RPMI7951 (cell line): ENCODE measurements at places on chromosomes 6 and 20. TPM values are rescaled to one million over a fixed set of nuclear protein-coding genes. Genes with fewer than 3 reads are reported as not detected.

- no peak for DNase-seq
Observed at GRCh38 chr6:42393339-42393738, 58.4 kb downstream of the TRERF1 start.

DNA sequence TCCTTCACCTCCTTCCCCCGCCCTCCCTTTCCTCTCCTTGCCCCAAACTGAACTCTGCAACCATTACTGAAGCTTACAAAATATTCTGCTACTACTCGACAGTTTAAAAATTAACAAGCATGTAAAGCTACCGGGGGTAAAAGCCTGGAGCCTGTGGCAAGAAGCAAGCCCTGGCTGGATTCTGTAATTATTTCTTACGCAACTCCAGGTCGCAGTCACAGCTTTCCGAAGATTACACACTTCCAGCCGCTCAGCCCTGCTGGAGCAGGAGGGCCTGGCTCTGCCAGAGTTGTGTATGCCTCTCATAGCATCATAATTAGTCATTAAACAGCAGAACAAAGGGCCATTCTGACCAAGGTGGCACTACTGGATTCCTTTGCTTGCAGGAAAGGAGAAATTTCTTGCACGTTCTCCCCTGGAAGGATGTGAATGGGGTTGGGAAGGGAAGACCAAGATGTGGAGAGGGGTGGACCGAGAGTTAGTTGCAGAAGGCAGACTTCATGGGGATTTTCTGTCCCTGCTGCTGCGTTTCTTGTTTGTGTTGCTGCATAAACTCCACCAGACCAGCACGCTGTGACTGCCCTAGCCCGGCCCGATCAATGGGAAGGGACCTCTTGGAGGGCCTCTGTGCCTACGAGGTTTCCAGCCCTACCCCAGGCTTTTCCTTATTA lies 23.6 kb downstream of the FOXQ1 start:
- DNase-seq: peak; percentile 93

The DYNLT2 gene
- total RNA-seq: 1.8 and 2.0 TPM in 2 replicates

The COL19A1 gene
- 0.12 and 0.59 TPM in 2 replicates for total RNA-seq

DNA sequence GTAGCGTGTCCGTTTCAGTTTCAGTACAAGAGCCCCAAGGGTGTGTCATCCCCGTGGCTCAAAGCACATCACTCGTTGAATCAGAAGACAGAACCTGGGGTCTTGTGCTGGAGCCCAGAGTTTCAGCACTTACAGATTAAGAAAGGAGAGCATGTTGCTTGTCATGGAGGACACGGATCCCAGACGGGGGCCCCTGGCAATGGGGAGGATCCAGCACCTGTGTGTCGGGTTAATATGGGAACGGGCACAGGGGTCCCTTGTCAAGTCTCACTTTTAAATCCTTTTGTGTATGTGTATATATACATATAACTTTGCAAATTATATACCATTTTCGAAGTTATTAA lies 23.4 kb downstream of the THBS2 start:
- no peak for DNase-seq

DNA sequence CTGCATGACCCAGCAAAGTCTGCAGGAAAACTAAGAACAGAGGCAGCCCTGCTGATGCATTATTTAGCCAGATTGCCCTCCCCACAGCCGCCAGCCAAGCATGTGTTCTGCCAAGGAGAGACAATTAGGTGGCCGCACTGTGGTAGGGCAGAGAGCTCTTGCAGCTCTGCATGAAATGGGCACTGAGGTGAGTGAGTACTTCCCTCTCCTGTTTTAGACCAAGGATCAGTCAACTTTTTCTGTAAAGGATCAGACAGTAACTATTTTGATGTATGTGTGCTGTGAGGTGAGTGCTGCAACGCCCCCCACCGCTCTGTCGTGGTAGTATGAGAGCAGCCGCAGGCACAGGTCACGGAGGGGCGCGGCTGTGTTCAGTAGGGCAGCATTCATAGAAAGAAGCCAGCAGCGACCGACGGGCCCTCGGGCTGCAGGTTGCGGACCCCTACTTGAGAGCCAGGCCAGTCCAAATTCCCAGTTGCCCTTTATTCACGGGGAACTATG lies 23.8 kb upstream of the FAM50B start:
- DNase-seq: peak; percentile 71

GRCh38 chr6:130138116-130138908 lies 84.4 kb downstream of the SAMD3 start:
- no peak for DNase-seq

DNA sequence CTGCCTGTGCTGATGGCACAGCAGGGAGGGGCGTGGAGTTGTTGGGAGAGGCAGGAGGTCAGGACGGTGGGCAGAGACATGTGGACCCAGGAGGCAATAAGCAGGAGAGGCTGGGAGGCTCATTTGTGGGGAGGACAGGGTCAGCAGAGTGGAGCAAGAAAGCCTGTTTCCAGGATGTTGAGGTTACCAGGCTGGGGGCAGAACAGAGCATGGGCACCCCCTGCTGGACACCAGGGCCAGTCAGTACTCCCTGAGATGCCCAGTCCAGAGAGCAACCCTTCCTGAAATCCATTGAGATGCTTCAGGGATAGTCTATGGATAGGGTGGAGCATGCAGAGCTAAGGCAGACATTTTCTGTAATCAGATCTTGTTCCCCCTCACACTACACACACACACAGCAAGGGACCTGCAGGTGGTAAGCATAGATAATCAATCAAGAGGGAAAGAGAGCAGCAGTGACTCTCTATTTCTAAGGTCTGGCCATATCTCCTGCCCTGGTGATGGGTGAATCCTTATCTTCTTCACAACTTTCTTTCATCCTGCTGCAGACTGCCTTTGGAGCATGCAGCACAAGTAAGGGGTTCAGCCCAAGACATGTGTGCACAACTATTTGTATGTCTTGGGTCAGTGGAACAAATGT lies 41.7 kb downstream of the MOCS1 start:
- peak; percentile 58 for DNase-seq

DNA sequence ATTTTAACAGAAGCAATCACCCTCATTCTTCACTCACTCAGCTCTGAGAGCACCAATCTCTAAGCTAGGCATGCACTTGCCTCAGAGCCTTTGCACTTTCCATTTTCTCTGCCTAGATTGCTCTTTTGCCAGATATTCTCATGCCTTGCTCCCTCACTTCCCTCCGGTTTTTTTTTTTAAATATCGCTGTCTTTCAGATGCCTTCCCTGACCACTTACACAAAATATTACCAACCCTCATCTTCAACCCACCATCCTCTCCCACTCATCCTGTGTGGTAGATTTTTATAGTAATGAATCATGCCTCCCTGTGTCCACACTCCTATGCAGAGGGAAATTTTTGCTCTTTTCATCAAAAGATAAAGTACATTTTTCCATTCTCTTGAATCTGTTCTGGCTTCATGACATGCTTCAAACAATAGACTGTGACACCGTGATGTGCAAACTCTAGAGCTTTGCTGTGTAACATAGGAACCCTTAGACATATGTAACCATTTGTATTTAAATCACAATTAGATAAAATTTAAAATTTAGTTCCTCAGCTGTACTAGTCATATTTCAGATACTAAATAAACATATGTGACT lies 437.1 kb downstream of the UTRN start:
- peak; percentile 64 for DNase-seq

The MACROD2 gene
- total RNA-seq: 0.20 and 0.24 TPM in 2 replicates

GRCh38 chr6:138728662-138729061 lies 44.9 kb upstream of the CCDC28A start:
- DNase-seq: no peak

The C6orf132 gene
- not detected in 2 replicates for total RNA-seq

DNA sequence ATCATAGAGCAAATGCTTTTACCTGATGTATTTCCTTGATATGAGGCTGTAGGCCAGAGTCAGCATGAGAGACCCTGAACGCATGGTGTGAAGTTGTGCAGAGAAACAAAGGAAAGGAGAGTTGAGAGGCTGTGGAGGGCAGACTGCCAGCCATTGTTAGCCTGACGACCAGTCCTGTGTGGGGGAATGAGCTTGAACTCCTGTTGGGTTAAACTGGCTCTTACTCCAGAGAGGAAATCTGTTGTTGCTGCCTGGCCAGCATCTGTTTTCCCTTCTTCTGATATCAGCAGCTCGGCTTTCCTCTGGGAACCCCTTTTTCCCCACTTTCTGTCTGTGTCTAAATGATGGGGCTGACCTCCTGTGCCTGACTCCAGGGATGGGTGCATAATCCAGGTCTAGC lies 158.2 kb upstream of the ZFP64 start:
- DNase-seq: no peak

DNA sequence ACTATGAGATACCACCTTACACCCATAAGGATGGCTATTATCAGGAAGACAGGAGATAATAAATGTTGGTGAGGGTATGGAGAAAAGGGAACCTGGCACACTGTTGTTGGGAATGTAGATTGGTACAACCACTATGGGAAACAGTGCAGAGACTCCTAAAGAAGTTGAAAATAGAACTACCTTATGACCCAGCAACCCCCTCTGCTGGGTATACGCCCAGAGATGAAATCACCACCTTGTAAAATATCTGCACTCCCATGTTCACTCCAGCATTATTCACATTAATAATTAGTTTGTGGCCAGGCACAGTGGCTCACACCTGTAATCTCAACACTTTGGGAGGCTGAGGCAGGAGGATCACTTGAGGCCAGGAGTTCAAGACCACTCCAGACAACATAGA lies 26.8 kb downstream of the ZBTB9 start:
- DNase-seq: no peak

The NOL4L gene
- total RNA-seq: 8.7 and 11.2 TPM in 2 replicates

- DNase-seq: no peak
Observed at GRCh38 chr20:58144096-58144495, 84.4 kb downstream of the ANKRD60 start.

The GATA5 gene
- not detected in 2 replicates for total RNA-seq

The MATN4 gene
- total RNA-seq: 0.10 TPM in 1 of 2 replicates, not detected in the other

The NKX2-2 gene
- total RNA-seq: 0.20 TPM in 1 of 2 replicates, not detected in the other

DNA sequence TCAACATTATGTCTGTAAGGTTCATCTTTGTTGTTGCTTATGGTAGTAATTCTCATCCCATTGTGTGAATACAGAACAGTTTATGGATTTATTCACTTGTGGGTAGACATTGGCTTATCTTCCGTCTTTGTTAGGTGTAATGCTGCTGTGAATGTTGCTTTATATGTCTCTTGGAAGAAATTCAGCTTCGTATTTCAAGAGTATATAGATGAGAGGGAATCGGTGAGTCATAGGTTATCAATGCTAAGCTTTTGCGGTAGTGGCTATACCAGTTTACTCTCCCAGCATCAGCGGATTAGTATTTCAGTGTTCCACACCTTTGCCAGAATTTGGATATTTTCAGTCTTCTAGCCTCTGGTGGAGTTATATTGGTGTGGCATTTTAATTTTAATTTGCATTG lies 77.8 kb downstream of the ZFAND3 start:
- DNase-seq: peak; percentile 12

- peak; percentile 83 for DNase-seq
Observed at GRCh38 chr6:69894578-69895347, 28.4 kb downstream of the COL19A1 start.

- no peak for DNase-seq
Observed at GRCh38 chr6:15549371-15549770, 113.5 kb downstream of the DTNBP1 start.
